Left lung (tissue), 14 donors: ENCODE measurements at places on chromosomes 2 and 18. TPM values are rescaled to one million over a fixed set of nuclear protein-coding genes. Genes with fewer than 3 reads are reported as not detected.

The SERPINB7 gene
- polyA plus RNA-seq: not detected

The DSG4 gene
- not detected for polyA plus RNA-seq

The RNF152 gene
- 13.3 TPM for polyA plus RNA-seq

DNA sequence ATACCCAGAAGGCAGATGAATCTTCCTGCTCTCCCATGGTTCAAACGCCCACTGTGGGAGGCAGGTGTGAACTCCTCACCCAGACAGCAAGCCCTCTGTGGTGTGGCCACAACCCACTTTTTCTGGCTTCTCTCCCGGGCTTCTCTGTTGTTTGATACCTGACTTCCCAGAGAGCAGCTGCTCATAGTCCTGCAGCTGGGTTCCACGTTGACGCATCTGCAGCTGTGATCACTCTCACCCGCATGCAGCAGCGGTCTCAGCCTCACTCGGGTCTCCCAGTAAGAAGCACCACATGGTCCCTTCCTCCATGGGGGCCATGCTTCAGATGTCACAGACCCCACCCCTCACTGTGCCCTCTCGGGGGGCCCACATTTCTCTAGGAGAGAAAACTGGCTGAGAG lies 3.5 kb downstream of the ASPRV1 start:
- no peak for DNase-seq

The CHST9 gene
- polyA plus RNA-seq: 2.4 TPM

The BMP10 gene
- polyA plus RNA-seq: not detected

- no peak for DNase-seq
These were observed 133.0 kb downstream of the PRPF40A start for GRCh38 chr2:152584301-152584700.

The RTP5 gene
- polyA plus RNA-seq: not detected

GRCh38 chr2:38230756-38231155 lies 146.3 kb downstream of the ATL2 start:
- no peak for DNase-seq

The ALKAL2 gene
- 8.1 TPM for polyA plus RNA-seq

DNA sequence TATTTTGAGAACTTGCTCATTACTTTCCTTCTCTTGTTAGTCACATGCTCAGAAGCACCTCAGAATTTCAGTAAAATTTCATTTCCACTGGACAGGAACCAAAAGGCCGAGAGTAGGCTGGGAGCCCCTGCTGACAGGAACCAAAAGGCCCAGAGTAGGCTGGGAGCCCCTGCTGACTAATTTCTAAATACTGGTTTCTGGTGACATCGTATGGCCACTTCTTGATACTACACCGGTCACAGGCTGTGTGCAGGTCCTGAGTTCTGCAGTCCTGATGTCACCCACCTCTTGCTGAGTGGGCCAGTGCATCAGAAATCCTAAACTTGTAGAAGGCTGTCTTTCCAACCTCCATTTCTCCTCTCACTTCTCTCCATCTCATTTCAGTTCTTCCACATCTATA lies 17.7 kb upstream of the EN1 start:
- DNase-seq: no peak

The SCYGR1 gene
- not detected for polyA plus RNA-seq
